Activated naive CD4-positive, alpha-beta T cell treated with anti-CD3 and anti-CD28 coated beads for 36 hours (primary cell): ENCODE measurements at places on chromosomes 3 and 15.

DNA sequence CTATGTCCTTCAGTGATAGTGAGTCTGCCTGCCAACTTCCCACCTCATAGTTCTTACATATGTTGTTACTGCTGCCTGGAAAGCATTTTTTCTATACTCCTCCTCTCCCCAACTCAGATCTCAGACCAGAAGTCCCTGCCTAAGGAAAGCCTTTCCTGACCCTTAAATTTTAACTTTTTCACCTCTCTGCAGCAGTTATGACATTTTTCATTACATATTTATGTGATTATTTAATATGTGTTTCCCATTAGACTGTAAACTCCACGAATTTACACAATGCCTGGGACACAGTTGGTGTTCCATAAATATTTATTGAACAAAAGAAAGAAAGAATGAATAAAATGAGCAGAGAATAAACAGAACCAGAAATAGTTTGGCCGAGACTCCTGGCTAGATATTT lies 125.5 kb downstream of the MITF start:
- DNase-seq = no peak

DNA sequence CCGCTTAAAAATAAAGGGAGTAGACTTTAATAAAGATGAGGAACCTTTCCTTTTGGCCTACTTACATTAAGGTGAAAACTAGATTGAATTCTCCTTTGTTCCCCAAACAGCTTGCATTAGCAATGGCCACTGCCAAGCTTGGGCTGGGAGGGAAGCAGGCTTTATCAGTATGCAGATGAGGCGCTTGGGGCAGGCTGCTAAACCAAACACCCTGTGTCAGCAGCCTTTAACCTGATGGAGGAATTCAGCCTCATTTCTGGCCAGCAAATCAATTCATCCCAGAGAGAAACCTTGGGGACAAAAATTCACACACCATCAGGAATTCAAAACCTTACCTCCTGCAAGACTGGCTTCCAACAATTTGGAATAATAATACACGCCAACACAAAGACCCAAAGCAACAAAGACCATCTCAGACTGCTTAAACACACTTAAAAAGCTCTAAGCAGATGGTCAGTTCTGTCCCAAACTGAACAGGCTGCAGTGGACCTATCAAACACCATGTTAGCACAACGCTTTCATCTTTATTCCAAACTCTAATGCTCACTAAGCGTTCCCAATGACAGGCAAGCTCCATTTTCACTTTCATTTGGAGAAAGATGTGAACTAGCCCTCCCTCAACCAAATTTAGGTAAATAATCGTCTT lies 255.1 kb upstream of the CMC1 start:
- DNase-seq = no peak

DNA sequence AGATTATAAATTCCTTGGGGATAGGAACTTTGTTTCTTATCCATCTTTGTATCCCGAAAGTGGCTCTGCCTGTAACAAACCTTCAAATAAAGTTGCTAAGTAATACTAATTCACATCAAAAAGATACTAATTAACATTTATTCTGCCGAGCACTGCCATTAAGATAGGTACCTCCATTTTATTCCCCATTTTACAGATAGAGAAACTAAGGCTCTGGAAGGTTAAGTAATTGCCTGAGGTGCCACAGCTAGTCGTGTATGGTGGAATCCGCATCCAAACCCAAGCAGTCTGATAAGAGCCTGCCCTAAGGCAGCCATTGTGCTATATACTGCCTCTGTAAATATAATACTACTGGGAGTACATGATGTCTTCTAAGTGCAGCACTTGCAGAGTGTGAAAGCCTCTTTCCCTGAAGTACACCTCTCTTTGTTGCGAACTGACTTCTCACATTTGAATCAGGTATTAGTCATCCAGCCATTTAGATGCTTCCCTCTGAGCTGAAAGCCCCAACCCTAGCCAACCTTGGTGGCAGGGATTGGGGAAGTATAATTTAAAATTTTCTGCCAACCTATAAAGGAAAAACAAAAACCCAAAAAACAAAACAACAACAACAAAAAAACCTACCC lies 78.5 kb upstream of the CHD2 start:
- DNase-seq = peak; percentile 65

DNA sequence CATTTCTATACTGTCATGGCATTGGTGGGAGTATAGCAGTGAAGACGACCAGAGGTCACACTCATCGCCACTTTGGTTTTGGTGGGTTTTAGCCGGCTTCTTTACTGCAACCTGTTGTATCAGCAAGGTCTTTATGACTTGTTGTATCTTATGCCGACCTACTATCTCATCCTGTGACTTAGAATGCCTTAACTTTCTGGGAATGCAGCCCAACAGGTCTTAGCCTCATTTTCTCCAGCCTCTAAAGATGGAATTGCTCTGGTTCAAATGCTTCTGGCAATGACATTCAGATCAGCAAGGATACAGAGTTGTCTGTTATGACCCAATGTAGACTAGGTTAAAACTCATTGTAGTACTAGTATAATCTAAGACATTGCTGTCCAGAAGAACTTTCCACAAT lies 54.9 kb upstream of the LRTM1 start:
- no peak for DNase-seq

DNA sequence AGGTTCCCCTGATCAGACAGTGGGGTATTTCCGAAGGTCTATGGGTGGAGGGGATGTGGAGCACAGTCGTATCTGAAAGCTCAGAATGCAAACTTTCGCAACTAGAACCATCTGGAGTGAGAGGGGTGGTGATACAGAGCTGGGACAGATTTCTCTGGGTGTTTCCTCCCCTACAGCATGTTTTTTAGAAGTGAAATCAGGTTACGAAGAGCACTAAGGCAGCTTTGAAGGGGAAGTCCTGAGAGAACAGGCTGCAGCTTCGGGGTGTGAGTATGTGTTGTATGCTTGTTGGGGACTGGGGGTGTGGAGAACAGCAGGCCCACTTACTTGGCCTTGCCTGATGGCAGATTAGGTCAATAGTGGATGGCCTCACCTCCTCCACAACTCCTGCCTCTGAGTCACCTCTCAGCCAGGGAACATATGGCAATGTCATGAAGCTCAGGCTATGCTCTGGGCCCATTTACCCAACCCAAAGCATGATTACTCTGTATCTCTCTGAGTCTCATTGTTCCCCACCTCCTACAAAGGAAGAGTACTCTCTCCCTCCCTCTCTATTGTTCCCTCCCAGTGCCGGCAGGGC lies 107.2 kb upstream of the RASGRP1 start:
- DNase-seq = peak; percentile 69

DNA sequence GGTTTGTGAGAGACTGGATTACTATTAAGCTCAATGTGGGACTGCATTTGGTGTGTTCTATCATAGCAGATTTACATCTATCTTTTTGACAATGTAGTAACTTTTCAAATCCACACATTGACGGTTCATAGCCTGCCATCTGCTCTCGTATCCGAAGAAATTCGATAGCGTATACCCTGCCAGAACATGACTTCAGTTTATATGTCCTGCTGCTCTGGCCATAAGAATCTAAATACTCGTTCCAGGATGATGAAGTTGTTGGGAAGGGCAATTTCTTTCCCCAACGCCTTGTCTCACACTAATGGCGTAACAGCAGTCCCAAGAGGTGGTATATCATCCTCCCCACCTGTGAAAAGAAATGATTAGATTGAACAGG lies 180.0 kb downstream of the LSAMP start:
- no peak for DNase-seq

DNA sequence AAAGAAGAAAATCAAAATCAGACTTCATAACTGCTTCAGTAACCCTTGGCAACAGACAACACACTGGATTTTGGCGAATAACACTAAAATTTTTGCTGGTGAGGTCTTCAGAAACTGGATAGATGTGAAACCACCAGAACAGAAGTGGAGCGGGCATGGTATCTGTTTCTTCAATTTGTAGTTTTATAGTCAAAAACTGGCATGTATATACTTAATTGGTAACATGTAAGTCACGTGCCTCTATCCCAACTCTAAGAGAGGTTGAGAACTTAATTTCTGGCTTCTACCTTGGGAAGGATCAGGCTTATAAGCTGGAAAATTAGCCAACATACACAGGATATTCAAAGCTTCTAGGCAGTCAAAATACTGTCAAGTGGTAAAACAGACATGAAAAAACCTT lies 172.6 kb upstream of the CHL1 start:
- DNase-seq = no peak

- DNase-seq = no peak
Measured at GRCh38 chr3:28860307-28860706, 420.6 kb upstream of the RBMS3 start.

- no peak for DNase-seq
Measured at GRCh38 chr15:78991476-78991875, 46.6 kb upstream of the CTSH start.

DNA sequence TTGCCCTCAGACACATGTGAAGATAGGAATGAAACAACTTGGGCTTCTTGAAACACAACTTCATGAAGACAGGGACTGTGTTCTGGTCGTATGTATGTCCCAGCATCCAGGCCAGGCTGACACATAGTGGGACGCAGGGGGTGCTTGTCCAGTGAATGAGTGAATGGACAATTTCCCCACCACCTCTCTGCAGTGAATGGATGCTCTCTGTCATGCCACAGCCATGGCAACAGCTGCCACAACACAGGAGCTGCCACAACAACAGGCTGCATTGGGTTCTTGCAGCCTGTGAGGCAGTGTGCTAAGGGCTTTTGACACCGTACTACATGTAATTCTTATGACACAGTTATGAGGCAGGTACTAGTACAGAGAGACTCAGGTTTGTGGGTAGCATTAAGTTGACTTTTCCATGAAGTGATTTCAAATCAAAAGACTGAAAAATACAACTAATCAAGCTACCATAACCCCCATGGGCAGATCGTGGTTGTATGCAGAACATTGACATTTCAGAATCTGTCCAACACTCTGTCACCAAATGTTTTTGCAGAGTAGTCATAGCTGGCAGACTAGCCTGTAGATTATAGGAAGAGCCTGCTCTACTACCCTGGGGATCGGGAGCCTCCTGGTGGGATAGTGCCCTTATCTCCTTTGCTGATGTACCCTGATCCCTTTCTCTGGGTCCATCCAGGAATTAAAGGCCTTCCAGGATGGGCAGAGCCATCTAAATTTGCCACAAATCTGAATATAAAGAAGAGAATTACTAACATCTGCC lies 40.8 kb downstream of the CLSTN2 start:
- DNase-seq = no peak

DNA sequence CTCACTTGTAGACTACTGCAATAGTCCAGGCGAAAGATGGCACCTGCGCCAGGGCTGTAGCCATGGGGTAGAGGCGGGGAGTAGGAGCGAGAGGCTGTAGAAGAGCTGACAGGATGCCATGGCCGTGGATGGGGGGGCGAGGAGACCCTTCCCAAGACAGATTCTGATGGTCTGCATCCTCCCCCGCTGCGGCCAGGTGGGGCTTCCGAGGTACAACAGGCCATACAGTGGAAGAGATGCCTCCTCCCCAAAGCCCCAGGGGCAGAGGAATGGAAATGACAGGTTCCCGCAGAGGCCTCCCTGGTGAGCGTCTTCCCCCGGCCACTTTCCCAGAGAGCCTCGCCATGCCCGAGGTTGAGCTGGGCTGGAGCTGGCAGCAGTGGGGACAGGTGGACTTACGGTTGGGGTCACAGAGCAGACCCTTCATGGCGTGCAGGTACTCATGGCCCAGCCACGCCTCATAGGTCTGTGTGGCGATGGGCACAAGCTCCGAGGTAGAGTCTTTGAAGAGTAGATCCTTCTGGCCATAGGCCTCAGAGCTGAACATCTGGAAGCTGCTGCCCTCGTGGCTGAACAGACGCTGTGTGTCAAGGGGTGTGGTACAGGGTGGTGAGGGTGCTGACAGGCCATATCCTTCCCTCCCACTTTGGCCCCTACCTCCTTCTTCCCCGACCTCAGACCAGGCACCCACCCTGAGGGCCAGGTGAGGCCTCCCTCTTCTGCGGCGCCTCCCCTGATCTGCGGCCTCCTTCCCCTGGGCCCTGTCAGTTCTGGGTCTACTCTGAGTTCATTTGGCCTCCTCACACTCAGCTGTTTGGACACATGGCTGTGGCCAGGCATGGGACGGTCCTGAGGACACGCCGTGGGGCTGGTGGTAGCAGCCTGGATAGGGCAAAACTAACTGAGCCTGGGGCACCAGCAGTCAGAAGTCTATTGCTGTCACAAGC lies 13.6 kb downstream of the MELTF start:
- no peak for DNase-seq

GRCh38 chr3:111812701-111813100 lies 46.4 kb upstream of the PHLDB2 start:
- DNase-seq = no peak
